ENCODE measurements at places on chromosomes 7 and 10. TPM values are rescaled to one million over a fixed set of nuclear protein-coding genes. Genes with fewer than 3 reads are reported as not detected.

- no peak overlapping the region for H3K4me3 ChIP-seq
- peak overlapping the region; percentile 30 for H3K27ac ChIP-seq
- no peak for DNase-seq
- H3K27me3 ChIP-seq: peaks cover 7% of the 10 kb centered on the region
Observed at GRCh38 chr10:97781618-97782331, 10.0 kb upstream of the SFRP5 start.

- no peaks in the 10 kb centered on the region for H3K27me3 ChIP-seq
- no peak overlapping the region for H3K27ac ChIP-seq
- H3K4me1 ChIP-seq: no peaks in the 10 kb centered on the region
- H3K36me3 ChIP-seq: no peaks in the 10 kb centered on the region
- DNase-seq: no peak
Observed at GRCh38 chr10:25675615-25676014, 258.4 kb upstream of the MYO3A start.

The FAM25A gene
- total RNA-seq: not detected

- H3K36me3 ChIP-seq: peaks cover 8% of the 10 kb centered on the region
- H3K4me3 ChIP-seq: no peak overlapping the region
- no peak overlapping the region for H3K27ac ChIP-seq
- H3K4me1 ChIP-seq: no peaks in the 10 kb centered on the region
- peak; percentile 11 for DNase-seq
Observed at GRCh38 chr7:121366852-121367431, 29.2 kb downstream of the FAM3C start.

GRCh38 chr10:98467506-98468318 is 21.0 kb upstream of the HPS1 start:
- H3K27me3 ChIP-seq: peaks cover 8% of the 10 kb centered on the region
- peak; percentile 43 for DNase-seq
- H3K4me3 ChIP-seq: peak overlapping the region; percentile 86
- H3K36me3 ChIP-seq: no peaks in the 10 kb centered on the region

GRCh38 chr10:12405342-12406320 is 56.3 kb downstream of the CAMK1D start:
- peaks cover 1% of the 10 kb centered on the region for H3K27me3 ChIP-seq
- DNase-seq: no peak
- H3K4me1 ChIP-seq: peaks cover 3% of the 10 kb centered on the region
- H3K4me3 ChIP-seq: no peak overlapping the region

The APBB1IP gene
- total RNA-seq: not detected

The OR2A7 gene
- 2.6 TPM for total RNA-seq

DNA sequence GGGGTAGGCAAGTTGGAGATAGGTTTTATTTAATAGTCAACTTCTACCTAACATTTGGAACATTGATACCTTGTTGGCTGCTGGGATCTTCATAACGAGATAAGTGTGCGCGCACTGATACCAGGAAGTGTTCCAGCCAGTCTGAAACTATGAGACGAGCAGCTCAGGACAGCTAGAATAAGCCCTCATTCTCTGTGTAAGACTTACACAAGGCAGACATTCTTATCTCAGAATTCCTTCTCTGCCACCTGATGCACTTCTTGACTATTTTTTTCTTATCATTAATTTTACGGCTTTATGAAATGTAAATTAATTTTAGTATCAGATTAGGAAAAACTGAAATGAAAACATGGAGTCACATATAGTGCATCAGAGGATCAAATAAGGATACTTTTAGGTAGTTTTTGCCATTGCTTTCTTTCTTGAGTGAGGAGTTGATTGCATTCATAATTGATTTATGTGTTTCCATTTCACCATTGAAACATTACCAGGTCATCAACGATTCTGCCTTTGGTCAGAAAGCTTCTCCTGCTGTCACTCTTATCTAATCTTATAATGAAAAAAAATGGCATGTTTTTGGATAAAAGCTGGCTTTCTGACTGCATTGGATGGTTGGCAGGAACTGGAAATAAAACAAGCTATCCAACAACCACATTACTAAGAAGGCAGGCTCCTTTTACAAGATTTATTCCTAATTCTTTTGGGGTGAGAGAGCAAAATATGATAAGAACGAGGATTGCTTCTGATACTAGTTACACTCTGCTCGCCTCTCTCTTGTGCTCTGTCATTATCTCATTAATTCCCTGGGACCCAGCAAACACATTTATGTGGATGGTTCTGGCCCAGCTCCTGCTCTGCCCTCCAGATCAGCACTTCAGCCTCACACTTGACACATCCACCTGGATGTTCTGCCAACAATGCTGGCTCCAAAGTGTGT is 40.4 kb upstream of the ABCB5 start:
- no peak overlapping the region for H3K27ac ChIP-seq
- no peaks in the 10 kb centered on the region for H3K27me3 ChIP-seq
- no peaks in the 10 kb centered on the region for H3K4me1 ChIP-seq
- DNase-seq: no peak
- no peaks in the 10 kb centered on the region for H3K36me3 ChIP-seq

- H3K27me3 ChIP-seq: no peaks in the 10 kb centered on the region
- H3K36me3 ChIP-seq: peaks cover 16% of the 10 kb centered on the region
- H3K4me3 ChIP-seq: no peak overlapping the region
- no peak overlapping the region for H3K27ac ChIP-seq
Observed at GRCh38 chr7:98187138-98187502, 24.1 kb upstream of the BHLHA15 start.

- H3K4me1 ChIP-seq: peaks cover 16% of the 10 kb centered on the region
- peak; percentile 61 for DNase-seq
- peaks cover 9% of the 10 kb centered on the region for H3K27me3 ChIP-seq
- no peak overlapping the region for H3K27ac ChIP-seq
Observed at GRCh38 chr7:142385491-142386340, 127.9 kb upstream of the PRSS58 start.

The TES gene
- total RNA-seq: 63.4 TPM

The MTERF1 gene
- 14.8 TPM for total RNA-seq

DNA sequence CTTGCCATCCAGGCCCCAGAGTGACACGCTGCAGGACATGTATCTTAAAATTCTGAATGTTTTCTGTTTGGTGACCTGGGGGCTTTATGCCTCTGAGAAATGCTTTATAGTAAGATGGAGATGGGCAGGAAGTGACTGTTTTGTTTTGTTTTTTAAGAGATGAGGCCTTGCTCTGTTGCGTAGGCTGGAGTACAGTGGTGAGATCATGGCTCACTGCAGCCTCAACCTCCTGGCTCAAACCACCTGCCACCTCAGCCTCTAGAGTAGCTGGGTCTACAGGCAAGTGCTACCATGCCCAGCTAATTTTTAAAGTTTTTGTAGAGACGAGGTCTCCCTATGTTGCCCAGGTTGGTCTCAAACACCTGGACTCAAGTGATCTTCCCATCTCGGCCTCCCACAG is 20.6 kb downstream of the ZNF777 start:
- H3K27me3 ChIP-seq: no peaks in the 10 kb centered on the region
- H3K36me3 ChIP-seq: peaks cover 17% of the 10 kb centered on the region
- DNase-seq: no peak
- no peak overlapping the region for H3K4me3 ChIP-seq
- H3K4me1 ChIP-seq: no peaks in the 10 kb centered on the region

Data from endothelial cell (in vitro differentiated cells).